Sigmoid colon (tissue), 7 donors: ENCODE measurements at places on chromosomes 5 and 9. TPM values are rescaled to one million over a fixed set of nuclear protein-coding genes. Genes with fewer than 3 reads are reported as not detected.

The PCSK5 gene
- total RNA-seq, result 23.5 TPM

The AGXT2 gene
- total RNA-seq, result not detected

The CER1 gene
- 0.99 TPM for total RNA-seq

The STPG3 gene
- not detected for total RNA-seq

The SLC6A3 gene
- not detected for total RNA-seq

The ACOT12 gene
- 0.41 TPM for total RNA-seq

The ACSL6 gene
- total RNA-seq, result 2.2 TPM

The CCNJL gene
- 1.8 TPM for total RNA-seq

The SRA1 gene
- 21.4 TPM for total RNA-seq

The NFIB gene
- total RNA-seq, result 129 TPM

The PCDHGB2 gene
- 4.3 TPM for total RNA-seq

The LHFPL2 gene
- total RNA-seq, result 21.4 TPM

The PCDHGA8 gene
- total RNA-seq, result 7.9 TPM

The SPATA9 gene
- 1.1 TPM for total RNA-seq

The WHRN gene
- 7.2 TPM for total RNA-seq

The LIFR gene
- total RNA-seq, result 79.6 TPM

- no peak for DNase-seq
Observed at GRCh38 chr5:22594491-22594890, 258.7 kb downstream of the CDH12 start.

DNA sequence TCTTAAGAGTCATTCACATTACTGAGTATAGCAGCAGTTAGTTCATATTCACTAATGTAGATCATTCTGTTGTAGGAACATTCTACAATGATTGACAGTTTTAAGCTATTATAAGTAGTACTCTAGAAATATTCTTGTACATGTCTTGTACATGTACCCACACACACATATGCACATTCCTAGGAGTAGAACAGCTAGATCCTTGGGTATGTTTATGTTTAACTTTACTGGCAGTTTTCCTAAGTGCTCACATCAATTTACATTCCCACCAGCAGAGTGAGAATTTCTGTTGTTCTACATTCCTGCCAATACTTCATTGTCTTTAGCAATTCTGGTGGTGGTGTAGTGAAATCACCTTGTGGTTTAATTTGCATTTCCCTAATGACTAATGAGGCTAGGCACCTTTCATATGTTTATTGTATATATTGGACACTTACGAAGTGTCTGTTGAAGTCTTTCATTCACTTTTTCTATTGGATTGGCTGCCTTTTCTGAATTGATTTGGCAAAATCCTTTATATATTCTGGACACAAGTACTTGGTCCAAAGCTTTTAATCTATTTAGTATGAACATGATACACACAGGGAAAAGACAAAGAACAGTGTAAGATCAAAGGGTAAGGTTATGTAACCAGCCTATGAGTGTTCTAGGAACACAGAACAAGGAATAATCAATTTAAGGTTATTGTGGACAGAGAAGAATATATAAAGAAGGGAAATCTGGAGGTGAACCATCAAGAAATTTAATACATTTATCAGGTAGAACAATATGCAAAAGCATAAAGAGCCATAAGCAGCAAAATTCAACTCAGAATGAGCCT, 95.6 kb downstream of the MLLT3 start:
- DNase-seq, result no peak

GRCh38 chr9:69221036-69221435, 47.0 kb downstream of the TJP2 start:
- no peak for DNase-seq

- no peak for DNase-seq
Observed at GRCh38 chr9:99870126-99870525, 36.3 kb upstream of the STX17 start.

DNA sequence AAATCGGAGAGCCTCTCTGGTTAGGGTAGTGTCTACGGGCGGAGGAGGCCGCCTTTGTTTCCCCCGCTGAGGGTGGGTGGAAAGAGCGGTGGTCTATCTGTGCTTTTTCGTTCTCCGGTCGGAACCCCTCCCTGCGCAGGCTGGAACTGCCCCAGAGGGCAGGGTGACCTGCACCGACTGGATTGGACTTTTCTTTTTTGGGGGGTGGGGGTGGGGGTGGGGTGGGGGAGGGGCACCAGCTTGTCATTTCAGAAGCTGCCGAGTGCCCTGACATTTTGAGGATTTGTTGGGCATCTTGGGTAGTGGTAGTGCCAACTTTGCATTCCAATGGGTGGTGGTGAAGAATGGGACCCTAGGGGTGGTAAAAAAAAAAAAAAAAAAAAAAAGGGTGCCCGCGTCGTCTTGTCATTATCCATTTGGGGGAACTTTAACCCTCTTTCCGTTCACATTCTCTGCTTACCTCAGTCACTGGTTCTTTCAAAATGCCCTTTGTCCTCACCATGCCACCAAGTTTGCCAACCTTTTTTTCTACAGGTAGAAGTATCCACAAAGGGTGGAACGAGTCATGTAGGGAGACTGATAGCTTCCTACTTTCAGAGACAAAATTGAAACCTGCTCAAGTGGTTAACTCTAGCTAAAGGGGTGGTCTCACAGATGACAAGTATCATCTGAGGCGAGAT, 1.3 kb downstream of the UBE2R2 start:
- no peak for DNase-seq

GRCh38 chr9:135300346-135301141, 179.0 kb upstream of the PPP1R26 start:
- DNase-seq, result no peak

GRCh38 chr5:139954022-139954421, 89.1 kb downstream of the NRG2 start:
- DNase-seq, result no peak

GRCh38 chr9:78026416-78026815, 5.2 kb downstream of the GNAQ start:
- no peak for DNase-seq

DNA sequence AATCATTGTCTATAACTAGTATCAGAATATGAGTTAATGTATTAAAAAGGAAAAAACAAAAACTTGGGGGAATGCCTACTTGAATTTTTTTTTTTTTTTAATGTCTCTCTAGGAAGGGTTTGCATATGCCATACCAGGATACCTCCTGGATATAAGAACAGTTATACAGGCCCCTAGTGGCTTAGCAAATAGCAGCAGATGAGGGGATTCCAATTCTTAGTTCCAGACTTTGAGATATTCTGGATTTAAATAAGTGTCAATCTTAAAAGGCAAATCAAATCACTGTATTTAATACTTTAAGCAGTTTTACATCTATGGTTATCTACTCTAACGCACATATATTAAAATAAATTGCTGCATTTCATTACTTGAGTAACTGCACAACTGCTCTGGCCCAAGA, 1055.5 kb upstream of the DMAC1 start:
- DNase-seq, result no peak

DNA sequence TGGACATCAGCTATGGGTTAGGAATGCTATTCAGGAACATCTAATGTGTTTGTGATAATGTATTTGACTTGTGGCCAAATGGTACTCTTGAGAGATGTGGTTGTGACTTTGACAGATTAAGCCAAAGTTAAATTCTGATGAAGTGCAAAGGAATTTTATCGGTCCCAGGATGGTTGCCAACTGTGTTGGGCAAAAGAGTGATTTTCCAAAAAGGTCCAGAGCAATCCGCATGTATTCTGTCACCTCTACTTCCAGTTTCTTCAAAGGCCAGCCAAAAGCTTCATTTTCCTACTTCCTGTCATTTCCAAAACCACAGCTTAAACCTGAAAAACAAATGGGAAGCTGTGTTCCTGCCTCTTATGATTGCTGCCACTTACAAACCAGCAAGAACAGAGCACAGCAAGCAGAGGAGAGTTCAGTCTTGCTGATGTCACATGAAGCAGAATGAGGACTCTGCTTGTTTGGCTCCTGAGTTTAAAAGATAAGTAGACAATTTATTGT, 59.8 kb downstream of the MARCHF3 start:
- DNase-seq, result no peak

DNA sequence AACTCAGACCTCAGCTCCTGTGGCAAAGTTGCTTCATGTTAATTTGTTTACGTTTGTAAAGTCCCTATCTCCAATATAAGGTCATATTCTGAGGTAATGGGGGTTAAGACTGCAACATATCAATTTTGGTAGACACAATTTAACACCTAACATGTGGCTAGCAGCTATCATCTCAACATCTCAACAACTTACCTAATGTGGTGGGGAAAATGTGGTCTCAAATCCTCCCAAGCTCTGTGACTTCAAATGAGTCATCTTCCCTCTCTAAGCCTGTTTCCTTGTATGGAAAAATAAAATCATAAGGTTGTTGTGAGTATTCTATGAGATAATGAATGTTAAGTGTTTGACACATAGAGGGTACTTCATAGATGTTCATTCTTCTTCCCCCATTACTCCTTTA, 443.3 kb downstream of the CDK5RAP2 start:
- DNase-seq, result no peak

GRCh38 chr9:128254855-128255759, 20.7 kb downstream of the GOLGA2 start:
- peak; percentile 79 for DNase-seq

- DNase-seq, result no peak
Observed at GRCh38 chr5:143313298-143313852, 90.1 kb downstream of the NR3C1 start.

- no peak for DNase-seq
Observed at GRCh38 chr9:126633881-126634558, 20.3 kb downstream of the LMX1B start.

- no peak for DNase-seq
Observed at GRCh38 chr5:138408023-138408422, 30.8 kb upstream of the REEP2 start.

DNA sequence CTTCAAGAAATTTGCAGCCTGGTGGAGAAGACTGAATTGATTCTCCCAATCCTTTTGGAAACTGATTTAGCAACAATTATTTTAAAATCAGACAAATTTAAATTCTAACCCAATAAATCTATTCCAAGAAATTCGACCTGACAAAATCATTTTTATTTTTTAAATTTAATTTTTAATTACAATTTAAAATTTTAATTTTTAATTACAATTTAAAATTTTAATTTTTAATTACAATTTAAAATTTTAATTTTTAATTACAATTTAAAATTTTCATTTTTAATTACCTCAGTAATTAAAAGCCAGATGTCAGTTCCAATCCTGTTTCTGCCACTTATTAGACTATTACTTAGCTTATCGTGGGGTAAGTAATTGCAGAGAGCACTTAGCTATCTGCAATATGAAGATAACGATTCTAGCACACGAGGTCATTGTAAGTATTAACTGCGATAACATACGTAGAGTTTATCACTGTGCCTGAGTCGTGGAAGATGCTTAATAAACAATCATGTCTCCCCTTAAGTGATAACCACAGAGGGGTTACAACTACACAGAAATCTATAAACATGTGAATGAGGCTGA, 346.4 kb upstream of the SLC24A2 start:
- DNase-seq, result no peak

GRCh38 chr9:81256368-81256767, 433.0 kb downstream of the TLE1 start:
- no peak for DNase-seq
